NCI-H226 (cell line): ENCODE measurements at places on chromosomes 2 and 18.

DNA sequence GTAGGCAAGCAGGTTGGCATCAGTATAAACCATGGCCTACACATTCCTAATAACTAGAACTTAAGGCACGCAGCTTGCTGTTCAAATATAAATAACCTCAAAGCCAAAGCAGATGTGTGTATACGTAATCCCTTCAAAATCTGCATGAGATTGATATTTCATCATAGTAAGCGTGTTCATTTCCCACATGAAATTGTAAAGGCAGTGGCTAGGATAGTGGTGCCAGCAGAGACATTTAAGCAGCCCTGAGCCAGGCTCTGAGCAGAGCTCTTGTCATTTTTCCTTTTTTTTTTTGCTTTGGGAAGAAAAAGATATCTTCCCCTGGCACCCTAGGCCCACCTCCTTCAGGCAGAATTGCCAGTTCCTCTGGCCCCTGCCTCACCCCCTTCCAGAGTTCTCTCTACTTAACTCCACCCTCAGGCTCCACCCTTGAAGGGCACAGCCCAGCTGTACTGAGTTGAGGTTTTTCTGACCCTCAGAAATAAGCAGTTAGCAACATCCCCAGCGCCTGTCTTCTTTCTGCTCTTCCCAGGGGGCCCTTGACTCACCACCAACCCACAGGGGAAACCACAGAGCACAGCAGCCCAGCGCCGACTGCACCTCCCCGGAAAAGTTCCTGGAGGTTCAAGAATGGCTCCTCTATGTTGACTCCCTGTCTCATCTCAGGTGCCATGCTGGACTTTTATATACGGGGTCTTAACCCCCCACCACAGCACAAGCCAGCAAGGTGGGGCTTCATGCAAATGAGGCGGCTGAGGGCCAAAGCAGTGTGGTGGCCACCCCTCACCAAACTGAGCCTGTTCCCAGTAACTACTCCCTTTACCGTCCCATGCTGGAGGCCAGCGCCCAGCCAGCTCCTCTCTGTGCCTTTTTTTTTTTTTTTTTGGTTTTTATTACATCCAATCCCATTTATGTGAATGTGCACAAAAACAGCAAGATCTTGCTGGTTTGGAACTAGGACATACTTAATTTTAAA, 84.7 kb downstream of the EHD3 start:
- peak; percentile 55 for DNase-seq

DNA sequence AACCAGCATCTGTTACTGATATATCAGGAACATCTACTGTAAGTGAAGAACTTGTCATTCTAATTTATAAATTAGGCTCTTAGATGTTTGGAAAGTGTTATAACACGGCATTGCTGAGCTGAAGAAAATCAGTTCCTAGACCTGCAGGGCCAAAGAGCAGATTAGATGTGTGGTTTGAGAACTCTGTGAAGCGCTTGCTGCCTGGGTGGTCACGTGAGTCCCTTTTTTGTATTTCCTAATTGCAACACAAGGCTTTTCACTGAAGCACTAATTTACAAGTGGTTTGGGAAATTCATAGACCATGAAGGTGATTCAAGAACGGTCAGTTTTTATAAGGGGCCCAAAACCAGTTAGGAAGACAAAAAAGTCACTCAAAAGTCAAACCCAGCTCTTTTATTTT, 106.9 kb upstream of the SP3 start:
- DNase-seq = no peak

DNA sequence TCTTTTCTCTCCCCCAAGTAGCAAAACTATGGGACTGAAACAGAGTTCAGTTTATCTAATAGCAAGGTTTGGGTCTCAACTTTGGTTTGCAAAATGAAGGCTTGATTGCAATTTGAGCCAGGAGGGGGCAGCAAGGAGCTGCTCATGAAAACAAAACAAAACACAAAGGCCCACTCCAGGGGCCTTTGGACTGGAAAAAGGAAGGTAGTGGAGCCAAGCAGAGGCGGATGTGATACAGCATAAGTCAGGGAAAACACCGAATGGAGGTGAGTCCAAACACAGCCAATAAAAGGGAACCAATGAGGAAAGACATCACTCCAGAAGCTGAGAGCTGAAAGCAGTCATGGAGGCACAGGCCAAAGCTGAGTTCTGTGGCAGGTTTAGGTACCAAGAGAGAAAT, 799.7 kb upstream of the ACVR2A start:
- DNase-seq = peak; percentile 19

DNA sequence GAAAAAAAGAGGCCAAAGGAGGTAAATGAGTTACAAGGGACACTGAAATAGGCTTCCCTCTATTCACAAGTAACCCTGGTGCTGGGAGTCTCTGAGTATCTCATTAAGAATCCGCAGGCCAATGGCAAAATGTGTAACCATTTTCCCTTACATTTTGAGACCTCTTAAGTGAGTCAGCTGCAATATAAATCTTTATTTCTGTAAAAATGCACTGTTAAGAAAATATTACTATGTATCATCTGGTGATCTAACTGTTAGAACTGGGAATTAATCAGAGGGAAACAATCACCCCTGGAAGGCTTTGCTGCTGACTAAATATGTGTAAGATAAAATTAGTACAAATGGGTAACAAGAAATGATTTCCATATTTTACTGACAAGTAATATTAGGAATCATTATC, 483.1 kb upstream of the CHST9 start:
- no peak for DNase-seq

DNA sequence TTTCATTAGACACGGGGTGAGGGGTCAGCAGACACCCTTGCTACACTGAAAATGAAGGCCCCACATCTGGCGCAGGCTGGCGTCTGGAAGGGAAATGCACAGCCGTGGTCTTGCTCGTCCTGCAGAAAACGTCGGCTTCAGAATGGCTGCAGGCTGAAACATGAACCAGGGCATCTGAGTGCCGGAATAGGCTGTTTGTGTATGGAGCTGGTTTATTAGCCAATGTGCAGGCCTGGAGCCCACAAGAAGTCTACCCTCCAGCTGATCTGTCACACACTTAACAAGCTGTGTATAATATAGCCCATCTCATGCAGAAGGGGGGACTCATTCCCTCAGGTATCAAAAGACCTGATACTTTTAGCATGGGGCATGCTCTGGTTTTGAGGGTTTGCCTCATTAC, 153.4 kb upstream of the SOX11 start:
- DNase-seq = no peak

GRCh38 chr2:137924019-137924418, 40.3 kb upstream of the HNMT start:
- DNase-seq = no peak

- DNase-seq = peak; percentile 23
These were observed 62.9 kb downstream of the EFR3B start for GRCh38 chr2:25104736-25105135.

GRCh38 chr2:29430382-29431112, 315.3 kb downstream of the CLIP4 start:
- no peak for DNase-seq

GRCh38 chr18:49362431-49362830, 98.0 kb downstream of the DYM start:
- no peak for DNase-seq

GRCh38 chr2:236525411-236525997, 44.1 kb upstream of the ACKR3 start:
- DNase-seq = no peak

DNA sequence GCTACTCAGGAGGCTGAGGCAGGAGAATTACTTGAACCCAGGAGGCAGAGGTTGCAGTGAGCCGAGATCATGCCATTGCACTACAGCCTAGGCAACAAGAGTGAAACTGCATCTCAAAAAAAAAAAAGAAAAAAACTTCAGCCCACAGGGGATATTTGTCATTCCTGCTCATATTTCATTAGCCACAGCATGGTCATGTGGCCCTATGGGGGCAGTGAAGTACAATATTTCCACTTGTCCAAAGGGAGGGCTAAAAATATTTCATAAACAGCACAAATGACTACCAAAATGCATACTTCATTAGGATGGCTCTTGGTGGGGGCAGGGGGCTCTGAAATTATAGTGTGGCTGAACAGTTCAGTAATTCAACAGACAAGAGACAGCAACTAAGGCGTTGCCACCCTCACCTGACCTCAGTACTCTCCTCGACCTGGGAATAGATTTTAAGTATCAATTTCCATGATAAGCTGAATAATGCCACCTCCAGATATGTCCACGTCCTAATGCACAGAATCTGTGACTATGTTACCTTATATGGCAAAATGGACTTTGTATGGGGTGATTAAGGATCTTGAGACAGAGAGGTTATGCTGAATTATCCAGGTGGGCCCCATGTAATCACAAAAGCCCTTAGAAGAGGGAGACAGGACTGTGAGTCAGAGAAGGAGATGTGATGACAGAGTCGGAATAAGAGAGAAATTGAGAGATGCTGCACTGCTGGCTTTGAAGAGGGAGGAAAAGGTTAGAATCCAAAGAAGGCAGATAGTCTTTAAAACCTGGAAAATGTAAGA, 158.2 kb upstream of the CRIM1 start:
- no peak for DNase-seq

DNA sequence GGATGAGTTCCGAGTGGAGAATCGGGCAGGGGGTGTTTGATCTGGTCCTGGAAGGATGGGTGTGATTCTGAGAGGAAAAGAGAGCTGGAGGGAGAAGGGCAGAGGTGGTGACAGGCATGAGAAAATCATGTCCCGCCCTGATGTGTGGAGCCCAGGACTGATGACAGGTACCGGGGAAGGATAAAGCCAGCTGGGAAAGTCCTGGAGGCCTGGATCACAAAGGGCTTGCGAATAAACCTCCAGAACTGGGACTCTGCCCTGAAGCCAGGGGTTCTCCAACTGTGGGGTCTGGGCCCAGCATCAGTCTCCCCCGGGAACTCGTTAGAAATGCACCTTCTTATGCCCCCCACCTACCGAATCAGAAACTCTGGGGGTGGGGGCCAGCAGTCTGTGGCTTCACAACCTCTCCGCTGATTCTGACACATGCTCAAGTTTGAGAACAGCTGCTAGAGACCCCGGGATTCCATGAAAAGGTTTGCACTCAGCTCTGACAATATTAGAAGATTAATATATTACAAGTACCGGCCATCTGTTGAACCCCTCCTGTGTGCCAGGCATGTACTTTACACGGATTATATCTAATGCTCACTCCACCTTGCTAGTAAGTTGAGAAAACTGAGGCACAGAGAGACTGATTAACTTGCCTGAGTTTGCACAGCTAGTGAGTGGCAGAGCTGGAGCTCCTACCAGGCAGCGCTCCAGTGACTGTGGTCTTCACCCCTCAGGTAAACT, 8.0 kb downstream of the TNFRSF11A start:
- DNase-seq = no peak

DNA sequence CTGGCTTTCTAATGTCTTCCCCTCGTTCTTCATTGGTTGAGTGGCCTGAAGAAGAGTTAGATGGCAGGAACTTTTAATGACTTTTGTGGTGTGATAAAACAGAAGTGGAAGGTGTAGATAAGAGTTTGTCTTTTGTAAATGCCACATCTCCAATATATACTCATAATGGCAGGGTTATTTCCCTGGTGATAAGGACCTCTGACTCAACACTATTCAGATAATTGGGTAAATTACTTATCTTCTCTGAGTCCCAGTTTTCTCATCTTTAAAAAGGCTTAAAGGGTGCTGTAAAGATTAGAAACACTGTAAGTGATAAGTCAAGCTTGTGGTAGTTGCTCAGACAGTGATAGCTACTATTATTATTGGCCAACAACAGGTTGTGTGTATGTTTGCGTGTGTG, 9.5 kb downstream of the KLHL14 start:
- DNase-seq = no peak

DNA sequence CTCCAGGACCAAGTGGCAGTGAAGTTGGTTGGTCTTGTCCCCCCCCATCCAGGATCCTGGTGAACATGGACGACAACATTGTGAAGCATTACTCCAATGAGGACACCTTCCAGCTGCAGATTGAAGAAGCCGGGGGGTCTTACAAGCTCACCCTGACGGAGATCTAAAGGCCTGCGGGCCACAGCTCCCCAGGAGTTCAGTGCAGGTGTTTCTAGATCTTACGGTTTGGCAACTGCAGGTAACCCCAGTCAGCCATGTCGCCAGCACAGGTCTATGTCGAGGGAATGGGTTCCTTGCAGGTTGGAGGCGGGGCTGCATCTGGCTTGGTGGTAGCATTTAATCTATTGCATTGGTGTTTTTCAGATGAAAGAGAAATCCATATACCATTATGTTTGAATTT, 42.8 kb upstream of the KLF11 start:
- DNase-seq = no peak

- DNase-seq = no peak
These were observed 126.4 kb downstream of the MAIP1 start for GRCh38 chr2:200081811-200082210.

- no peak for DNase-seq
These were observed 62.8 kb upstream of the RNF152 start for GRCh38 chr18:61955644-61956043.

- no peak for DNase-seq
These were observed 113.7 kb downstream of the XRCC5 start for GRCh38 chr2:216222650-216223352.

GRCh38 chr2:187338679-187339121, 109.4 kb downstream of the CALCRL start:
- no peak for DNase-seq

DNA sequence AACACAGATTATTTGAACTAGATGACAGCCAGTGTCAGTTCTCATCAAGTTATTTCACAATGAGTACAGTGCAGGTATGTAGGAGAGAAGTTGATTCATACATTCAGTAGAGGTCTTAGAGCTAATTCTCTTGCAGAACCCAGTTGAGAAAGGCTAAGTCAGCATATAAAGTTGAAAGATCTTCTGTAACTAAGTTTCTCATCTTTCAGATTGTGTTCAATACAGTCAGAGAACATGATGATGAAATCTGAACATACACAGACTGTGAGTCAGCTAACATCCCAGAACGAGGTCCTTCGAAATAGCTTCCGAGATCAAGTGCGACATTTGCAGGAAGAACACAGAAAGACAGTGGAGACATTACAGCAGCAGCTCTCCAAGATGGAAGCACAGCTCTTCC, 41.9 kb upstream of the LIMS1 start:
- DNase-seq = peak; percentile 51

DNA sequence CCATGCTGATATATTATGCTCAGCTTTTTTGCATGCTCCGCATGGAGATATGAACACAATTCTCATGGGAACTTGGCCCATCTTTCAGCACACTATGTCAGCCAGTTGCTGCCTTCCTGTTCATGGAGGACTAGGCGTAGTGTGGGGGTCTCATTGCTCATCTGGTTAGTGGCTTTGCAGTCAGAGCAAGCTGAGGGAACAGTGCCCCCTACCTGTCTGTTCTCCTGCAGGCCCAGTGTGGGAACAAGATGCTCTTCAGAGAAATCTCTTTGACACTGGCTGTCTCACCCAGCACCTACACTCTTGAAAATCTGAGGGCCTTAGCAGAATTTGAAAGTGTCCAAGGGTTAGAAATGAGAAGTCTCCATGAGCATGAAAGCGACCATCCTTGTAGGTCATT, 47.1 kb downstream of the SPTBN1 start:
- no peak for DNase-seq

DNA sequence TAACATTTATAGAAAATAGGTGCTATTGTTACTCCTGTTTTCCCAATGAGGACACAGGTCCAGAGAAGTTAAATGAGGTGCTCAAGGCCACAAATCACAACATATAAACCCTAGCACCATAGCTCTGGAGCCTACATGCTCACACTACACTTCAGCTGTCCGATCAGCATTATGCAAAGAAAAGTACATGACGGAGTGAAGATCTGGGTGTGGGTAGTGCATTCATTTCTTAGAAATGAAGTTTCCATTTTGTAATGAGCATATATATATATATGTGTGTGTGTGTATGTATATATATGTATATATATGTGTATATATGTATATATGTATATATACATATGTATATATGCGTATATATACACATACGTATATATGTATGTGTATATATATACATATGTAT, 30.2 kb upstream of the MRPL19 start:
- DNase-seq = no peak

GRCh38 chr2:45432406-45432805, 178.7 kb downstream of the SRBD1 start:
- peak; percentile 28 for DNase-seq

GRCh38 chr2:72128843-72129227, 18.8 kb downstream of the CYP26B1 start:
- DNase-seq = no peak
